ENCODE measurements at places on chromosomes 12 and 14.

- no peak for DNase-seq
Measured at GRCh38 chr12:76696186-76696585, 67.7 kb upstream of the ZDHHC17 start.

DNA sequence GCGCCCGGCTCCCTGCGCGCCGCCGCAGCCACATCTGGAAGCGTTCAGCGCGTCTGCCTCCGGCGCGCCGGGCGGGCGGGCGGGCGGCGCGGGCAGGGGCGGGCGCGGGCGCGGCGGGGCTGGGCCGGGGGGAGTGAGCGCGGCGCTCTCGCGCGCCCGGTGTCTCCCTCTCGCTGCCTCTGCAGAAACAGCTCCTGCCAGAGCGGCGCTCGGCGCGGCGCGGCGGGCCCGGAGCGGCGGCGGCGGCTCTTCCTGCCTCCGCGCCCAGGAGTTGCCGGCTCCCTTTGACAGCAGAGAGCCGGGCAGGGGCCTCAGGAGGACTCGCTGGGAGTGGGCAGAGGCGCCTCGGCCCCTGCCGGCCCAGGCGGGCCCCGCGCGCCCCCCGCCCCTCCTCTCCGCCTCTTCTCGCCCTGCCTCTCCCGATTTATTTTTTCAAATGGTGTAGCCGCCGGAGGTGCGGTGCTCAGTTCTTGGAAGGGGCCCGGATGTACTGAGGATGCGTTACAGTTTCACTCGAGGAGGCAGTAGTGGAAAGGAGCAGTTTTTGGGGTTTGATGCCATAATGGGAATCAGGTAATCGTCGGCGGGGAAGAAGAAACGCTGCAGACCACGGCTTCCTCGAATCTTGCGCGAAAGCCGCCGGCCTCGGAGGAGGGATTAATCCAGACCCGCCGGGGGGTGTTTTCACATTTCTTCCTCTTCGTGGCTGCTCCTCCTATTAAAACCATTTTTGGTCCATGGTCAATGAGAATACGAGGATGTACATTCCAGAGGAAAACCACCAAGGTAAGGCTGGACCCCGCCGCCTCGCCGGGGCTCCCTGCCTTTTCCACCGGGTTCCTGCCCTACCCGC is at the start of gene CACNA1C:
TSS of gene CACNA1C (plus strand) at position 162 of the 853 bp plus-strand sequence. CDS start at position 738, 576 bp downstream.
- no peak for DNase-seq

DNA sequence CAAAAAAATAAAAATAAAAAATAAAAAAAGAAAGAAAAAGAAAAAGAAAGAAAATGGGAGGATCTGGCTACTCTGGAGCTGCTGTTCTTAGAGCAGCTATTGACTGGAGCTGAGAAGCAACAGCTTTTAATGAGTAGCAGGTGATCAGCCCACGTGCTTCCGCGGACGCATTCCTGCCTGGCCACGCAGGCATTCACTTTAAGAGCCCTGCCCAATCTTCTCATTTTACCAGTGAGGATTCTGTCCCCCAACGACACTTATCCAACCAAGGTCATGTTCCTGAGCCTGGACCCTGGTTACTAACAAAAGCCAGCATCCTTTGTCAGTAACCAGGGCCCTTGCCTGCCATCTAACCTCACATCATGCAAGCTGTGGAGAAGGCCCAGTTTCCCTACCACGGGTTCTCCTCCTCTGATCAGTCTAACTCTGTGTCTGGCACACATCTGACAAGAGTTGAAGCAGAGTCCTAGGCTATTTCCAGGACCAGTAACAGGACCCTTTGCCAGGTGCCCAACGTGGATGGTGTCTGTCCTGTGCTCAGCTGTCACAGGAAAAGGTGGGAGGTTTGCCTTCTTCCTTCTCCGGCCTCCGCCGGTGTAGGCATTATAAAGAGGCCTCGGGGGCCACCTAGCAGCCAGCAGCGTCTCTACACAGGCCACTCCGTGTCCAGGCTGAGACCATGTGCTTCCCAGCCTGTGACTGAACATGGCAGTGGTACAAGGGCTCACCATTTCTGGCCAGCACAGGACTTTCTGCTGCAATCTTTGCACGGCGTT is 60.9 kb upstream of the GPATCH2L start:
- no peak for DNase-seq

DNA sequence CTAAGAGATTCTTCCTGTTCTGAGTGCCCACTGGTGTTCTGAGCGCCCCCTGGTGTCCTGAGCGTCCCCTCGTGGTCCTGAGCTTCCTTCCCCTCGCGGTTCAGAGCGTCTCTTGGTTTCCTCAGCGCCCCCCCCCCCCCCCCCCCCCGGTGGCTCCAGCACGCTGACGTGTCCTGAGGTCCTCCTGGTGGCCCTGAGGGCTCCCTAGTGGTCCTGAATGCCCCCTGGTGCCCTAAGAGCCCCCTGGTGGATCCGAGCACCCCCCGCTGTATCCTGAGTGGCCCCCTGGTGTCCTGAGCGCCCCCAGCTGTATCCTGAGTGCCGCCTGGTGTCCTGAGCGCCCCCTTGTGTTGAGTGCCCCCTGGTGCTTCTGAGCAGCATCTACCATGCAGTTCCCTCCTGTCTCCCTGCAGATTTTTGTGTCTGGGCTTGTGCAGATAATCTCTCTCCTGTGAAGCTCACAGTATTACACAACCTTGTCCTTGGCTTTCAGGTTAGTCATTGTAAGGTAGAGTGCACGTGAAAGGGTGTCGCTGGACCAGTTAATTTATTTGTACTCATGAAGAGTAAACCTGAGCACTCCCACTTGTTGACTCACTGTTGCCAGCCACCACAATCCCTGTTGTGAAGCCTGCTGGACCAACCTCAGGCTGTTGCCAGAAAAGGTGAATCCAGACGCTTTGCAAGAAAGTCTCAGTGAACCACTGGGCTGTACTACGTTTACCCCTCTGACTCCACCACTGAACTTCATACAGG is 1168.4 kb downstream of the TMEM121 start:
- DNase-seq, result no peak

DNA sequence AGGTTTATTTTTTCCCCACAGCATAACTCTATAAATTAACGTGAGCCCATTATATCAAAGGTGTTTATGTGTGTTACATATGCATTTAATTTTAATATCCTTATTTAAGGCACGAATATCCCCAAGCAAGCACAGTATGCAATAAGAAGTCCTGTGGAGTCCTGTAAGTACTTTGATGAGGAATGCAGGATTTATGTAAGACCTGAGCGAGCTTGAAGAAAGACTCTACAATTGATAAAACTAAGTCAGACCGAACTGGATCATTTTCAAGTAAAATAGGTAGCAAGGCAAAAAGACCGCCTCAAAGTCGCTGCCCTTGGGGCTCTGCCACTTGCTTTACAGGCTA is 755 bp downstream of the SLC25A21 start:
- DNase-seq, result no peak

DNA sequence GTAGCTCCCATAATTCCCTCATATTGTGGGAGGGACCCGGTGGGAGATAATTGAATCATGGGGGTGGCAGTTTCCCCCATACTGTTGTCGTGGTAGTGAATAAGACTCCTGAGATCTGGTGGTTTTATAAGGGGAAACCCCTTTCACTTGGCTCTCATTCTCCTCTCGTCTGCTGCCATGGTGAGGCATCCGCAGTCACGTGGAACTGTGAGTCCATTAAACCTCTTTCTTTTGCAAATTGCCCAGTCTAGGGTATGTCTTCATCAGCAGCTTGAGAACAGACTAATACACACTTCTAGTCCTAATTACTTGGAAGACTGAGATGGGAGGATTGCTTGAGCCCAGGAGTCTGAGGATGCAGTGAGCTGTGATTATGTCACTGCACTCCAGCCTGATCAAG is 64.4 kb downstream of the TMX1 start:
- DNase-seq, result no peak

- no peak for DNase-seq
Measured at GRCh38 chr14:75570797-75571196, 7.6 kb upstream of the FLVCR2 start.

DNA sequence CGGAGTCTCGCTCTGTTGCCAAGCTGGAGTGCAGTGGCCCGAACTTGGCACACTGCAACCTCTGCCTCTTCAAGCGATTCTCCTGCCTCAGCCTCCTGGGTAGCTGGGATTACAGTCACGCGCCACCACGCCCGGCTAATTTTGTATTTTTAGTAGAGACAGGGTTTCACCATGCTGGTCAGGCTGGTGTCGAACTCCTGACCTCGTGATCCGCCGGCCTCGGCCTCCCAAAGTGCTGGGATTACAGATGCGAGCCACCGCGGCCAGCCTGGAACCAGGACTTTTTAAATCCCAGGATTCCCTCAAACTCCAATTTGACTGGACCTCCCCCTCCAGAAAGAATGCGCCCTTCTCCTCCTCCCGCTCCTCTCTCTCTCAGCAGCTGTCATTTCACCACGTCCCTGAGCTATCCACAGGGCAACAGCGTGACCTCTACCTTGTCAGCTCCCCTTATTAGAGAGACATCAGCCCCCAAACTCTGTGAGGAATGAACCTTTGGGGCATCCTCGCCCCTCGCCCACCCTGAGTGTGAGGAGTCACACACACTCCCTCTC is 2.0 kb downstream of the ESYT1 start:
- DNase-seq, result no peak

- DNase-seq, result no peak
Measured at GRCh38 chr12:43728117-43728516, 30.5 kb downstream of the PUS7L start.

DNA sequence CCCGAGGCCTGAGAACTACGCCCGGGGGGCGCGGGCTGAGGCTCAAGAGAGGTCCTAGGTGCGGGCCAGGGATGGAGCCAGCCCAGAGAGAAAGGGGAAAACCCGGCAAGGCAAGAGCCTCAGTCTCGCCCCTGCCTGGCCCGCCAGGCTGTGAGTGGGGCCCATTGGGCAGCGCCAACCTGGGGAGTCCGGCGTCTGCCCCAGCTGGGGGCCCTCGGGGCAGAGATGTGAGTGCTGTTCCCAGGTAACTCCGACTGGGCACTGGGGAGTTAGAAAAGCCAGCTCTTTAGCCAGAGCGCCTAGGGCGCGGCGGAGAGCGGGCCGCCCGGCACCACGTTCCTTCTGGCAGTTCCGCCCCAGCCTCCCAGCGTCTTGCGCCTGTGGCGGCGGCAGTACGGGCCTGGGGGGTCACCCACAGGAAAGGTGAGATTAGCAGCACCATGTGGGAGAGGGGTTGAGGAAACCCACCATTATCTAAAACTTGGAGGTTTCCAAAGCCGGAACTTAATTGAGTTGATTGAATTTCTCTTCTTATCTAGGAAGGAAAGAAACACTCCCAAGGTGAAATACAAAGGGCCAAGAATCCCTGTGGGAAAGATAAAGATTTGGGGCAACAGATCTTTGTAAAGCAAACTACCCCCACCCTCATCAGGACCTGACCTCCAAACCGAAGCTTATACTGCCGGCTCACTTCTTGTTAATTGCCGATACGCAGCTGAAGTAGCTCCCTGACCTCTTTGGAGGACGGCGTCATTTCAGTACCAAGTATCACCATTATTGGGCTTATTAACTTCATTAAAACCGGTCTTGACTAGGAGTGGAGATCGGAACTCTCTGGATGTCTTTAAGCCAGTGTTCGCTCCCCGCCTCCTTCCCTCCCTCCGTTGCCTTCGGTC is 11.6 kb downstream of the OTX2 start:
- no peak for DNase-seq

GRCh38 chr12:67477681-67478265 is 170.8 kb upstream of the DYRK2 start:
- DNase-seq, result no peak

- DNase-seq, result no peak
Measured at GRCh38 chr12:80156306-80156705, 57.0 kb downstream of the OTOGL start.

DNA sequence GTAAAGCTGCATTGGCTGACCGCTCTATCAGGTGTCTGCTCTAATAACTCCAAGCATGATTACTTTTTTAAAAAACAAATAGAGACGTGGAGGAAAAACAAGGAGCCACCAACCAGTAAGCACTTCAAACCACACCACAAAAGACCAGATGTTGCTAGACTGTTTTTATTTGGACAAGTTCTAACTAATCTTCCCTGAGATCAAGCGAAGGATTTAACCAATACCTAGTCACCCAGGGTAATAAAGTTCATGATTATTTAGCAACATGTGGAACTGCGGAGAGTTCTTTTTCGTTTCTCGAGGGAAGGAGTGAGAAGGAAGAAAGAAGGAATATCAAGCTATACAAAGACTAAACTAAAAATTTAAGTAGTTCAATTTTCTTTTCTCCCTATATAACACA is 288.1 kb downstream of the DUSP6 start:
- DNase-seq, result no peak

DNA sequence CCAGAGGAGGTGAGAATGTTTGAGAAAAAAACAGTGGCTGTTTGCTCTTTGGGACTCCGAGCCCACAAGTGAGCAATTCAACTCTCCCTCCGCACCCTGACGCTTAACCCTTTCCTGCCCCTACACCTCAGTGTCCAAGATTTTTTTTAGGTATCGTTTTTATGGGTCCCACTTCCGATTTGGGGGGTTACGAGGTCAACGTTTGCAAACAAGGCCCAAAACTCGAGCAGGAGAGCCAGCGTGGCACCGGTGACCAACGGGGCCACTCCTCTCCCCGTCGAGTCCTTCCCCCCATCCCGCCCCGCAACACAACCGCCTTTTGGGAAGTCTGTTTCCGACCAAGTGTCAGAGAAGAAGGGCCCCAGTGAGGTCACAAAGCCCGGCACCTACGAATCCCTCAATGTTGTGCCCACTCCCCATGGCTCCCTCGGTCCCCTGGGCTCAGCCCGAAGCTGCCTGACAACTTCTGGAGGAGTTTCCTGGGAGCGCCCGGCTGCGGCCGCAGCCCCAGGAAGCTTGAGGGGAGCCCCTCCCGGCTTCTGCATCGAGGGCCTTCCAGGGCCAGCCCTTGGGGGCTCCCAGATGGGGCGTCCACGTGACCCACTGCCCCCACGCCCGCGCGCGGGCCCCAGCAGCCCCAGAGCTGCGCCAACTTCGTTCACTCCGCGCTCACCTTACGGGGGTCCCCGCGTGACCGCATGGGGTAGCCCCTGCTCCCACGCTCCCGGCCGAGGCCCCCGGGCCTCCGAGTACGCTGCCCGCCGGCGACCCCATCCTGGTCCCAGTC is 1.2 kb downstream of the CDK2AP1 start:
- no peak for DNase-seq

- DNase-seq, result no peak
Measured at GRCh38 chr12:88733008-88733407, 152.7 kb upstream of the KITLG start.
